Sigmoid colon (tissue), 7 donors: ENCODE measurements at places on chromosomes 11 and 22. TPM values are rescaled to one million over a fixed set of nuclear protein-coding genes. Genes with fewer than 3 reads are reported as not detected.

The EFEMP2 gene
- 8.6 TPM for polyA plus RNA-seq

The ADAMTS8 gene
- under 0.01 TPM for polyA plus RNA-seq

The SNX15 gene
- polyA plus RNA-seq, result 28.8 TPM

The SMC1B gene
- not detected for polyA plus RNA-seq

The TPP1 gene
- 55.5 TPM for polyA plus RNA-seq

The MS4A15 gene
- polyA plus RNA-seq, result 0.04 TPM

The TIGD3 gene
- 0.96 TPM for polyA plus RNA-seq

The B4GALNT4 gene
- polyA plus RNA-seq, result 7.8 TPM

The MYO18B gene
- 0.46 TPM for polyA plus RNA-seq

The OR6A2 gene
- not detected for polyA plus RNA-seq

The CASP1 gene
- polyA plus RNA-seq, result 35.4 TPM

The MPST gene
- 340 TPM for polyA plus RNA-seq

The DENND6B gene
- 4.4 TPM for polyA plus RNA-seq

The DEPDC7 gene
- polyA plus RNA-seq, result 6.5 TPM

The TSPAN32 gene
- polyA plus RNA-seq, result not detected

The MRGPRX4 gene
- polyA plus RNA-seq, result not detected
